ENCODE measurements at places on chromosomes 5 and 9. TPM values are rescaled to one million over a fixed set of nuclear protein-coding genes. Genes with fewer than 3 reads are reported as not detected.

GRCh38 chr5:73534011-73534644 lies 31.3 kb downstream of the ANKRA2 start:
- peak; percentile 33 for DNase-seq

LCP2 gene
- total RNA-seq: 2.5 TPM

DNA sequence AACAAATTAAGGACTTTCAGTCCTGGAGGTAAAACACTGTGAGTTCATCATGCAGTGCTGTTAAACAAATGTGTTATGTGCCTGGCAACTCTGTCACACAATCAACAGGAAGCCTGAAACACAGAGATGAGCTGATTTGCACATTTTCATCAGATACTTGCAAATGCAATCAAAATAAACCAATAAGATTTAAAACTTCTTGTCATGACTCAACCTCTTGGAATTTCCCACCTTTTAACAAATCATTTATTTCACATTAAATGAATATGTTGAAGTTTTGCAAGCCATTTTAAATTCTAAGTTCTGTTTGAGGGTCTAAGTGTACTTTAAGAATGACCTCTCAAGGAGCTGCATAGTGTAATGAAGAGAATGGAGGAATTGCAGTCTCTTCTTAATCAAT lies 64.4 kb downstream of the ANXA1 start:
- no peak for DNase-seq

GRCh38 chr9:96071076-96071814 lies 195.8 kb downstream of the ERCC6L2 start:
- DNase-seq: no peak

GRCh38 chr5:76175821-76176403 lies 92.7 kb downstream of the SV2C start:
- DNase-seq: no peak
